ENCODE measurements at places on chromosomes 6 and 20. TPM values are rescaled to one million over a fixed set of nuclear protein-coding genes. Genes with fewer than 3 reads are reported as not detected.

ADGRG6 gene
- total RNA-seq, result 49.9 TPM

SOD2 gene
- total RNA-seq, result 1,558 TPM

SEL1L2 gene
- not detected for total RNA-seq

GRCh38 chr6:70304616-70305015, 1.7 kb upstream of the COL9A1 start:
- no peak overlapping the region for H3K4me3 ChIP-seq
- H3K36me3 ChIP-seq, result no peaks in the 10 kb centered on the region
- DNase-seq, result no peak
- no peak overlapping the region for H3K27ac ChIP-seq
- no peaks in the 10 kb centered on the region for H3K4me1 ChIP-seq

DNA sequence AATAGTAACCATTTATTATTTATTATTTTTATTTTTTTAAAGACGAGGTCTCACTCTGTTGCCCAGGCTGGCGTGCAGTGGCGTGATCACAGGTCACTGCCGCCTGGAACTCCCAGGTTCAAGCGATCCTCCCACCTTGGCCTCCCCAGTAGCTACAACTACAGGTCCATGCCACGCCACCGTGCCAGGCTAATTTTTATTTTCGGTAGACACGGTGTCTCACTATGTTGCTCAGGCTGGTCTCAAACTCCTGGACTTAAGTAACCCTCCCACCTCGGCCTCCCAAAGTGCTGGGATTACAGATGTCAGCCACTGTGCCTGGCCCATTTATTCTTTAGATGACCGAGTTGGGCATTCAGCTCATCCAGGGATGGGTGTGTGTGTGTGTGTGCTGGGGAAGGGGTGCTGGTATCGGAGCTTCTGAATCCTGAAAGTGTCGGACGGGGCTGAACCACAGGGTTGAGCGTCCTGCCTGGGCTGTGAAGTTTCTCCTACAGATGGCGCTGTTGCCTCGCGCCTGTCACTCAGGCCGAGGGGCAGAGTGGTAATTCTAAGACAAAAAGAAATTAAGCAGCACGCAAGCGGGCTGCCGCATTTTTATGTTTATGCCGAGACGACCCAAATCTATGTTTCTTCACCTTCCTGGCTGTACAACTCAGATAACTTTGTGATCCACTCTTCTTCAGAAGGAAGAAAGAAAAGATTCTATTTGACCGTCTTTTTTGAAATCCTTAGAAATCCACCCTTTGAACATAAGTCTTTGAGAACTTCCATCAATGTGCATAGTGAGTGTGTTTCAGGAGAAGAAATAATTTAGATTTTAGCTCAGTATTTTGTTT, 252.8 kb downstream of the CDH26 start:
- H3K27me3 ChIP-seq, result no peaks in the 10 kb centered on the region
- peak; percentile 29 for DNase-seq
- no peaks in the 10 kb centered on the region for H3K4me1 ChIP-seq
- H3K27ac ChIP-seq, result no peak overlapping the region
- no peaks in the 10 kb centered on the region for H3K36me3 ChIP-seq
- no peak overlapping the region for H3K4me3 ChIP-seq
